NK-92 treated with Interleukin-12 subunit alpha and Interleukin-12 subunit beta, amount 100 ng/mL, for 24 hours (cell line): ENCODE measurements at places on chromosomes 11 and 22.

GRCh38 chr11:127859941-127860354, 727.4 kb downstream of the ETS1 start:
- no peak for DNase-seq

- no peak for DNase-seq
These were observed 713.4 kb downstream of the OPCML start for GRCh38 chr11:132818951-132819350.

DNA sequence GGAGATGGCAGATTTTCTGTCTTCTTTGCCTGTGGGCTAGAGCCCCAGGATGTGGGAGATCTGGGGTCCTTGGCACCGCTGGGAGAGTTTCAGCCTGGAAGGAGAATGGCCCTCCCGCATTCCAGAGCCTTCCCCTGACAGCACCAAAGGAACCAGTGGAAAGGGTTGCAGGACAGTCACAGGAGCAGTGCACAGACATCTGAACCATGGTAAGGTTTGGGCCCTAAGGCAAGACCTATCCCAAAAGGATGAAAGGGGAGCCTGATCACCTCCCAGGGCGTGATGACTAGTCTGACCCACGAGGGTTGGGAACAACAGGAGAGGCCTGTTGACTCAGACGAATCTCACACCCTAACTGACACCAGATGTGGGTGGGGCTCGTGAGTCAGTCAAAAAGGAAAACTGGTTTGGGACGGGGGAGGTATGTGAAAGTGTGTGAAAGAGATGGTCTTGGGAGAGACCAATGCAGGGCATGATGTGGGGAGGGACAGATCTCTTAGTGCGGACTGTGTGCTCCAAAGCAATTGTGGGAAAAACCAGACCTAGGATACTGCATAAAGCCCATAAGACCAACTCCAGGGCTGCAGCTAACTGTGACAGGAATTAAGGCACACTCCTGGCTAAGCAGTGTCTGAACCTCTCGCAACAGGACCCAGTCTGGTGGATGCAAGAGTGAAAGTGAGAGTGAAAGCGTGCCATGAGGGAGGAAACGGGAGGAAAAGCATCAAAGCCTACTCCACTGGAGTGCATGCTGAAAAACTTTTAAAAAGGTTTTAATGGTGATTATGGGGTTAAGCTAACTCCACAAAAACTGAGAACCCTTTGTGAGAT, 39.1 kb upstream of the GLYAT start:
- no peak for DNase-seq

- DNase-seq = no peak
These were observed 10.9 kb downstream of the MUC6 start for GRCh38 chr11:1025410-1026162.

- DNase-seq = no peak
These were observed 340.1 kb downstream of the NTM start for GRCh38 chr11:131710511-131710910.

GRCh38 chr22:36032611-36033010, 4.0 kb upstream of the RBFOX2 start:
- DNase-seq = no peak

GRCh38 chr11:97968071-97968470, 1052.7 kb upstream of the CNTN5 start:
- no peak for DNase-seq

DNA sequence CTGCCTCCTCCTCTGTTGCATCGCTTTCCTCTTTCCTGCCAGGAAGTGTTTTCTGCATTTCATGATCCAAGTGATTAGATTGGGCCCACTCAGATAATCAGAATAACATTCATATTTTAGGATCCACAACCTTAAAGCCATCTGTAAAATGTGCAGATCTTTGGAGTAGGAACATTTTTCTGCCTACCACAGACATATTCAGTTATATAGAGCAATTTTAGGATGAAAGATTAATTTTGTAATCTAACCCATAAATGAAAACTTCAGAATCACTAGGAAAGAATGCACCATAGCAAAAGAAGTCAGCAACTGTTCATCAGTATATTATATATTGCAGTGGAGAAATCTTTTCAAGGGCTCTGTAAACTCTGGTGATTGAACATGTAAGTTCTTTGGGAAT, 659.9 kb upstream of the LUZP2 start:
- DNase-seq = no peak

DNA sequence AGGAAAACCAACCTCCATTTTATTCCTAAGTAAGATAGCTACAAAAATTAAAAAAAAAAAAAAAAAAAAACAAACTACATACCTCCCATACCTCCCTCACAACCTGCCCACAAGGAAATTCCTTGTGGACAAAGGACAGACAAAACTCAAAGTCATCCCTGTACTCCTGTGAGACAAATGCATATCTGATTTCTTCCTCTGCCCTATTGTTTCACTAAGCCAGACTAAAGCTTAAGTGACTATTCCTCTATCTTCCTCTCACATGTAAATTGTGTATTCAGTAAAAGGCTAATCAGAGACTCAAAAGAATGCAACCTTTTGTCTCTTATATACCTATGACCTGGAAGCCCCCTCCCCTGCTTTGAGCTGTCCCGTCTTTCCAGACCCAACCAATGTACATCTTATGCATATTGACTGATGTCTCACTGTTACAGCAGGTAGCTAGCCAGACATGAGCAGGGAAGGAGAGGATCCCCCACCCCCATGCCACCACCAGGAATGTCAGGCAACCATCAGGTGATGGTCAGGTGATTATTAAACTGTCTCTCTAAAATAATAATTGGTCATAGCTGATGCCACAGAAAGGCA, 289.4 kb downstream of the SBF2 start:
- DNase-seq = no peak

GRCh38 chr11:15918212-15918611, 438.1 kb downstream of the SOX6 start:
- DNase-seq = no peak

- DNase-seq = peak; percentile 51
These were observed 1.3 kb downstream of the MYH9 start for GRCh38 chr22:36386351-36386899.

- DNase-seq = no peak
These were observed 27.6 kb upstream of the CD44 start for GRCh38 chr11:35111161-35112055.

DNA sequence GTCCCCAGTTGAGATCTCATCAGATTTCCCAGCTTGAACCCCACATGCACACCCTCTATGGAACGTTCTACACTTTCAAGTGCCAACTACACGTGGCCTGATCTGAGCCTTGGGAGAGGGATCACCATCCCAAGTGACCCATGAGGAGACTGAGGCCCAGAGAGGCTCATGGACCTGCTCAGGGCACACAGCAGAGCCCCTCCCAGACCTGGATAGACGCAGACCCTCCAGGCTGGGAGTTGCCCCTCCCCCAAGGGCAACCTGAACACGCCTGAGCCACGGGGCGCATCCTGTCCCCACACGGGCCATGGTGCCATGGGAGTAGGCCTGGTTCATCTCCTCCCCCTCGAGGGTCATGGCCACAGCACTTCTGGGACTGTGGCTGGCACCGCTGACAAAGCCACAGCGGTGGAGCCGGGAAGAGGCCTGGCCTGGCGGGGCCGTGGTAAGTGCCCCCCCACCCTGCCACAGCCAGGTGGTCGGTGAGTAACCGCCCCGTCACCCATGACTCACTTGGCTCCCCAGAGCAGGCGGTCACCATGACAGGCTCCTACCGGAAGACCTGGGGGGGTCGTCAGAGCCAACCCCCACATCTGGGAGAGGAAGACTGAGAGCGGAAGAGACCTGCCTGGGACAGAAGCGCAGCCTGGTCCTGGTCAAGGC, 8.1 kb downstream of the WNT7B start:
- no peak for DNase-seq

GRCh38 chr11:19437760-19438159, 197.0 kb upstream of the E2F8 start:
- DNase-seq = no peak

GRCh38 chr11:110621826-110622225, 90.4 kb downstream of the ARHGAP20 start:
- DNase-seq = no peak

DNA sequence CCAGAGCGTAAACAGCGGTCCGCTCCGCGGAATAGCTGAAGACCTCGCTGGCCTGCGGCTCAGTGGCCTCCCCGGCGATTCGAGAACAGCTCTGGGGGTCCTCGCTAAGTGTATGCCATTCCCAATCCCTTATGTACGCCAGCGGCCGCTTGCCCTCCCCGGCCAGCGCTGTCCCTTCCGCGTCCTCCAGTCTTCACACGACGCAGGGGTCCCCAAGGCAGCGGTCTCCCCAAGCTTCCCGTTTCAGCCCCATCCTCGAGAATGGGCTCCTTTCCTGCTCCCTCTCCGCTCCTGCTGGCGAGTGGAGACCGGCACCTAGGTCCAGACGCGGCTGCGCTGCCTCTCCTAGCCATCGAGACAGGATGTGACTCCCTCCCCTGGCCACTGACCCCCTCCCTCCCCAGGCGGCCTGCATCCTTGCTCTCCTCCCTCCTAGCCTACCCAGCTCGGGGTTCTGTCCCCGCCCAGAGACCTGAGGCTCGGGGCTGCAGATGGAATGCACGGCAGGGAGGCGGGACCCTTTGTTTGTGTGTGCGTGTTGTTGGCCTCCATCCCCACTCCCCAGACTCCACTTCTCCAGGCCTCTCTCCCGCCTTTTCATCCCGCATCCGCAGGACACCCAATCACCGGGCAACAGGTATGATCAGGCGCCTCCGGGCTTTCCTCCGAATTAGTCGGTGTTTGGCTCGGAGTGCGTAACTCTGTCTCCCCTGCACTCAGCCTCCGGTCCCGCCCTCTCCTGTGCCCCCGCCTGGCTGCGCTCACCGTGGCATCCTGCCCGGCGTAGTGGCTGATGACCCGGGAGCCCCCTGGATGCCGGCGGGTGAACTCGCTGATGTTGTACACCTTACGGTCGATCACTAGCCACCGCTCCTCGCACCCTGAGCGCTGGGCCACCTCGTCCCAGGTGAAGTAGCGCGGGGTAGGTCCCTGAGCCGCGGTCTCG, 740 bp downstream of the FADS1 start:
- no peak for DNase-seq

- DNase-seq = no peak
These were observed 22.1 kb downstream of the CD6 start for GRCh38 chr11:60993615-60994014.

- no peak for DNase-seq
These were observed 51.1 kb downstream of the CLMP start for GRCh38 chr11:123143921-123144320.

- DNase-seq = no peak
These were observed 19.7 kb downstream of the MYO7A start for GRCh38 chr11:77147668-77148321.

DNA sequence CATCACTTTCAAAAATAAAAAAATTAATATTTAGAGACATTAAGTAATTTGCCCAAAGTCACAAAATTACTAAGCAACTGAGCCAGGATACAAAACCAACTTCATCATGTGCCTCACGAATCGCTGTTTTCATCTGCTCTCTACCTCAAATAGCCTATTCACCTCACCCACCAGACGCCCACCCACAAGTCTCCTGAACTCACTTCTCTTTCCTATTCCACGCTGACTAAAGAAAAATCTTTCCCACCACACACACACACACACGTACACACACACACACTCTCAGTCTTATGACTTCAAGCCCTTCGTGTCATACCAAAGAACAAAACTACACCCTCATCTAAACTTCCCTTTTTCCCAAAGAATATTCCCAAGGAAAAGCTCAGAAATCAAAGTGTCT, 2.2 kb downstream of the OR8B12 start:
- no peak for DNase-seq

DNA sequence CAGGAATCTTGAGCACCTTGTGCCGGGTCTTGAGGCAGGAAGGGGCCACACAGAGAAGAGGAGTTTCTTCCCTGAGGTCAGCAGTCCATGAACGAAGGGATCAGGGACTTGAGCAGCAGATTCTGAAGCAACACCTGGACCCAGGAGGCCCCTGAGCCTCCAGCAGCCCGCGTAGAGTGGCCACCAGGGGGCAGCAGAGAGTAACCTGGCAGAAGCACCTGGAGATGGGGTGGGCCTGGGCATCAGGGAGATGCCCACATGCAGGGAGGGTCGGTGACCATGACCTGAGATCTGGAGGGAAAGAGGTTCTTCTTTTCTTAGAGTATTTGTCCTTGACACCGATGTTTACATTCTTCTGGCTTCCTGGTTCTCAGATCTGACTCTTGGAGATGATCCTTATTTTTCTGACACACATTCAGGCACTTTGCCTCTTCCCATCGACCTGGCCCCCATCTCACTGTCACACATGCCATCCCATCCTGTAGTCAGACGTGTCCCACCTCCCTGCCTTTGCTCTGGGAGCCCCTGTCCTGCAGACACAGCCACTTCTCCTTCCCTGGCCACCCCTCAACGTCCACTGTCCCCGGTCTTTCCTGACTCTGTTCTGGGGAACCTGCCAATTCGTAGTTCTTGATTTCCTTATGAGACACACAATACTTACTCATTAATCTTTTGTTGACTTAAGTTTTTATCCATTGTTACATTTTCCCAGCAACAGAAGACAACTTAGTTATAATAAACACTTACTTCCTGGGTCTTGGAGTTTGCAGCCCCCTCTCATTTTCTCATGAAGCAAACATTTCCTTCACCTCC, 66.5 kb downstream of the GGTLC2 start:
- DNase-seq = peak; percentile 21

GRCh38 chr11:62025487-62026105, 58.2 kb upstream of the FTH1 start:
- peak; percentile 87 for DNase-seq

GRCh38 chr11:45079943-45080719, 66.3 kb upstream of the PRDM11 start:
- peak; percentile 62 for DNase-seq

GRCh38 chr11:27820249-27820648, 120.0 kb upstream of the BDNF start:
- DNase-seq = no peak

DNA sequence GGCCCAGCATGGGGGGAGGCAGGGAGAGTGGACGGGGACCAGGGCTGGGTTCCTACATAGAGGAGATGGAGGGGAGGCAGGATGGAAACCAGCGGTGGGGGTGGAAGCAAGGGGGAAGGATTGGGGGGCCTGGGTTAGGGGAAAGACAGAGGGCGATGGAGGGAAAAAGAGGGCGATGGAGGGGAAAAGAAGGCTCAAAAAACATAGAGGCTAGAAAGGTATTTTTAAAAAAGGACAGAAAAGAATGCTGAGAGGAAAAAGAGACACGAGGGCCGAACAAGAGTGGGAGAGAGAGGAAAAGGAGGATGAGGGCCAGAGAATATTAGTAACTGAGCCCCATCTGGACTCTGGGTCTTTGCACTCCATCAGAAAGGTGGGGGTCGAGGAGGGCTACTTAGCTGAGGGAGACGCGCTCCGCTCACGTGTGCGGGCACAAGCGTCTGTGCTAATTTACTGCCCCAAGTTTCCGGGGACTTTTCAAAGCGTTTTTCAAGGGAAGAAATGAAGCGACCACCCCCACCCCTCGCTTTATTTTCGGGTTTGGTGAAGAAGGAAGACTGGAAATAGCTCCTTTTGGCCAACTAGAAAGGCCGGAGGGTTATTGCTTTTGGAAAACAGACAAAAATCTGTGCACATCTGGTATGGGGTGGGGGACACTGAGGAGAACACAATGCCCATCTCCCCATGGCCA, 14.5 kb downstream of the PAX6 start:
- DNase-seq = no peak

DNA sequence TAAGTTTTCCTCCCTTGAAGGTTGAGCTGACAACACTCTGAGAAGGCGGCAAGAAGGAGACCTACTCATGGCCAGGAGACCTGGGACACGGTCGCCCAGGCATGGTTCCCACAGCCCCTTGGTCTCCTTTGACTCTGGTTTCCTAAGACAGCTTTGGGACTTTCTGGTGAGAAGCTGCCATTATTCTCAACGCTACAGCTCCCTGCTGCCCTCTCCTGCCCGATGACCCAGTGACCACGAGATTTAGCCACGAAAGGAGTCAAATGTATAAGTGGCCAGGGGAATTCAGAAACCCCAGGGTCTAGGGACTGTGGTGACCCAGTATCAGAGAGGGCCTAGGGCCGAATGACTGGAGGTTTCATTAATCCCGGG, 699 bp upstream of the SDF2L1 start:
- peak; percentile 14 for DNase-seq

- no peak for DNase-seq
These were observed 17.9 kb upstream of the PDE3B start for GRCh38 chr11:14625586-14626205.
